CD4-positive, alpha-beta T cell (primary cell): ENCODE measurements at places on chromosomes 3 and 15. TPM values are rescaled to one million over a fixed set of nuclear protein-coding genes. Genes with fewer than 3 reads are reported as not detected.

The TGFBR2 gene
- 203 TPM for total RNA-seq

The MAGEF1 gene
- total RNA-seq, result 5.8 TPM

The UCN2 gene
- not detected for total RNA-seq

The HESX1 gene
- total RNA-seq, result 0.39 TPM

The TGM5 gene
- total RNA-seq, result not detected

The ZNF609 gene
- 65.3 TPM for total RNA-seq

The CILP gene
- total RNA-seq, result 0.31 TPM

The GPR62 gene
- total RNA-seq, result not detected

The MITF gene
- not detected for total RNA-seq

The LRRC31 gene
- total RNA-seq, result not detected

The CORO2B gene
- total RNA-seq, result not detected

The RYR3 gene
- total RNA-seq, result not detected

The SLC9C1 gene
- total RNA-seq, result not detected

The CTXND1 gene
- not detected for total RNA-seq

The ALDH1A2 gene
- total RNA-seq, result not detected

The C3orf85 gene
- total RNA-seq, result not detected

The MKRN3 gene
- 3.1 TPM for total RNA-seq

The CCRL2 gene
- 4.5 TPM for total RNA-seq

The GPR149 gene
- total RNA-seq, result not detected

The CA12 gene
- total RNA-seq, result not detected
